ENCODE measurements at places on chromosomes 5 and 9.

- peak; percentile 73 for DNase-seq
Observed at GRCh38 chr5:119288379-119289033, 67.3 kb upstream of the TNFAIP8 start.

DNA sequence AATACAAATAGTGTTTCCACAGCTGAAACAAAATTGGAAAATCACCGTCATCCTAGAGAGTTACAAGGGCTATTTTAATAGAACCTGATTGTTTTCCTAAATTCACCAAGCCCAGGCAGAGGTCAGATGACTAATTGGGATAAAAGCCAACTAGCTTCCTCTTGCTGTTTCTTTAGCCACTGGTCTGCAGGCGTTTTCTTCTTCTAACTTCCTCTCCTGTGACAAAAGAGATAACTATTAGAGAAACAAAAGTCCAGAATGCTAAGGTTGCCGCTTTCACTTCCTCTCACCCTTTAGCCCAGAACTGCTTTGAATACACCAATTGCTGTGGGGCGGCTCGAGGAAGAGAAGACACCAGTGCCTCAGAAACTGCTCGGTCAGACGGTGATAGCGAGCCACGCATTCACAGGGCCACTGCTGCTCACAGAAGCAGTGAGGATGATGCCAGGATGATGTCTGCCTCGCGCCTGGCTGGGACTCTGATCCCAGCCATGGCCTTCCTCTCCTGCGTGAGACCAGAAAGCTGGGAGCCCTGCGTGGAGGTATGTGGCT lies at the start of gene TLR4:
Gene TLR4 (plus strand): TSS at position 380 of the 552 bp plus-strand sequence. CDS start 70 bp downstream, at position 450.
- DNase-seq = peak; percentile 88

- no peak for DNase-seq
Observed at GRCh38 chr9:112969730-112970129, 42.3 kb downstream of the ZNF883 start.

DNA sequence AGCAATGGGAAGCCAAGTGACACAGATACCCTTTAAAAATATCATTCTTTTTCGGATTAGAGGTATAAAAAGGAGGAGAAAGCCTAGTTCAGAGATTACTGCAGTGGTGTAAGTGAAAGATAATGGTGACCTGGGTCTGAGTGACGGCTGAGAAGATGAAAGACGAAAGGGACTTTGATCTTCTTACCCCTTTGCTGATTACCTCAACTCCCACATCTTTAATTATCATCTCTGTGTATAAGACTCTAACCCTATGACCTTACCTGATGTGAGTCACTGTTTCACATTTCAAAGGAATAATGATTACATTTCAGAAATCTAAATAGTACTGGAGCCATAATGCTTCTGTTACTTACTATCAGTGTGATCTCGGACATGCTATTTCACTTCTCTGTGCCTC lies 21.4 kb upstream of the CCNO start:
- DNase-seq = no peak

DNA sequence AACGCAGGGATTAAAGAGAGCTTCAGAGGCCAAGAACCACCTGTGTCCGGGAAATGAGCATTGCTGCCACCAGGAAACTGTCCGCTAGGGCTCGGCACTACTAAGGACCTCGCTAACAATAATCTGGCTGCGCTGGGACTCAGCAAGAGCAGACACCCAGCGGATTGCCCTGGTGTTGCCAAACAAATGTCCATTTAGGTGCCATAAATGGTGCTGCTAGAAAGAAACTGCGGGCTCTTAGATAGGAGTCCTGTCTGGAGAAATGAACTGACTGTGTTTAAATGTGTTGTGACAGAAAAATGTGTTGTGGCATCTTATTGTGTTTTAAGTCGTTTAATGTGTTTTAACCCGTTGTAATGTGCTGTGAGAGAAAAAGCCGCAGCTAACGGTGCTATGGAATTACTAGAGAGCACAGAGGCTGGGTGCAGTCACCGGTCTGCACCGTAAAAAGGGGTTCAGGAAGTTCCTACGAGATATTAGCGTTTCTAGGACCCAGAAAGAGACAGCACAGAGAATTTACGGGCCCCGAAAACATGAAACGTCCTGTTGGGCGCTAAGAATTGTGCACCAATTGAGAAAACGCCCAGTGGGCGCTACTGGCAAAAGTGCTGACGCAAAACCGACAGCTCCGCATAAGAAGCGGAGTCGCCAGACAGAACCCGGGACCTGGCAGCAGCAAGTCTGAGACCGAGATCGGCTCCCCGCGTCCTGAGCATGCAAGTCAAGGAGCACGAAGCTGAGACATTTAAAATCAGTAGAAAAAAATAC lies 90.6 kb downstream of the ANXA2R start:
- peak; percentile 54 for DNase-seq

DNA sequence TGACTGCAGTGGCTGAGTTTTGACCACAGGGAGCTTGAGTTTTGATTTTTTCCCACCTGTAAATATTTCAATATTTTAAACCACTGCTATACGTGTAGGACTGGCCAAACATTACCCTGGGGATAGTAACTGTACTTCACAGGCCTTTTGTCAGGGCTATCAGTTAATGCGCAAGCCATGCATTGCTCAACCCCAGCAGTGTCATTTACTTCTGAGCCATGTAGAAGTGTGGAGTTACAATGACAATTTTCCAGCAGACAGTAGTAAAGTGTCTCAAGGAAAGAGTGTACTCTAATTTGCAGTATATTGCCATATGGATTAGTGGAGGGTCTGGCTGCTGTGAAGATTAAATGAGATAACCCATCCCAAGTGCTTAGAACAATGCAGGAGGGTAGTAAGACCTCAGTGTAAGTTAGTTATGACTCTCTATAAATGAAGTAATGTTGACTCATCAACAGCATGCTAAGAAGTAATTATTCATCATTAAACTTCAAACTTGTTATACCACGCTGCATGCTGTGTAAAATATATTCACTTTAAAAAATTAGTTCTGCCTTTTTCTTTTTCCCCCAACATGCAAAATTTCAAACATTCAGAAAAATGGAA lies 489.2 kb downstream of the KDM4C start:
- no peak for DNase-seq

- DNase-seq = peak; percentile 58
Observed at GRCh38 chr9:110179734-110180133, 28.2 kb downstream of the C9orf152 start.

Measured in EL (cell line).